ENCODE measurements at places on chromosomes 2 and 18.

GRCh38 chr18:53796040-53796729 lies 428.3 kb downstream of the MBD2 start:
- no peak for DNase-seq

DNA sequence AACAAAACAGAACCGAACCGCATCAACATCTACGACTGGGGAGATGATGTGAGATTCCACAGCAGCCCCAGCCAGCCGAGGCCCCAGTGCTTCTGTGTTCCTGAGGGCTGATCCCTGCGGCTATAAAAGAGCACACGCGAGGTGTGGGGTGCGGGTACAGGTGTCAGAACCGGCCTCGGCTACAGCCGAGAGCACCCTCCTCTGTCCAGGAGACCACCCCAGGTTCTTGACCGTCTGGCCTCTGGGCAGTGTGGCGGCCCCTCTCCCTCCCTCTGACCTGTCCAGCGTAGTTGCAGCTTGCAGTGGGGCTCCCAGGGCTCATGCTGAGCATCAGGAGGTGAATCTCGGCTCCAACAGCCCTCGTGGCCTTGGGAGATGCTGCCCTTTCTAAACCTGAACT lies 23.7 kb downstream of the RTP5 start:
- DNase-seq: no peak

DNA sequence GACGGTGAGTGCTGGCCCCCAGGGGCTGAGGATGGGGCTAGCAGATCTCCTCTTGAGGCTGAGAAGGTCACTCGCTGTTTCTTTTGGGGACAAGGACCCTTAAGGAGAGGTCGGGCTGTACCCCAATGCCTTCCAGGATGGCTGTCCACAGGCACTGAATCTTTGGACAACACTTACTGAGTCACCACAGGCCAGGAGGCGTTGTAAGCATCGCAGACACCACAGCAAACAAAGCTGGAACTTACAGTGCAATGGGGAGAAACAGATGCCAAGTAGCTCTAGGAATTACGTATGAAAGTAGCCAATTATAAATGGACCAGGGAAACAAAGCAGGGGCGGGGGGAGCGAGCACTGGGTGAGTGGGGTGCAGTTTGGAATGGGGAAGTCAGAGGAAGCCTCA lies 219.8 kb downstream of the GLI2 start:
- no peak for DNase-seq

DNA sequence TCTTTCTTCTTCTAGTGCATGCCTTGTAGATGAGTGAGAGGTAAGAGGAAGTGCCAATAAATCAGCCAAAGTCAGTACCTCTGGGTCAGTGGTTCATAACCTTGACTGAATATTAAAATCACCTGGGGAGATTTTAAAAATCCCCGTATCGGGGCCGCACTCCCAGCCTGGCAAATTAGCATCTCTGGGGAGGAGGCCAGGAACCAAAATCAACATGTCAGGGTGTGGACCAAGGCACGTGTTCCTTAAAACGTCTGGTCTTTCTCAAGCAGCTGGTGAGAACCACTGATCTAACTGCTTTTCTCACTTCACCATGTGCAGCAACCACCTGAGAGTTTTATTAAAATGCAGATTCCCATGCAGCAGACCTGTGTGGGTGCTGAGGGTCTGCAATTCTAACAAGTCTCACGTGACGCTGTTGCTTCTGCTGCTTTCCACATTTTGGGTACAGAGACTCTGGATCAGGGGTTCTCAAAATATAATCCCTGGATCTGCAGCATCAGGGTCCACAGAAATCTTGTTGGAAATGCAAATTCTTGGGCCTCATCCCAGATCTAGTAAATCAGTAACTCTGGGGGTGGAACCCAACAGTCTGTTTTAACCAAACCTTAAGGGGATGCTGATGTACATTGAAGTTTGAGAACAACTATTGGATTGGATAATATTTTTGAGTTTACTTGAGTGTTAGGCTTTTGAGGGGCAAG lies 49.5 kb downstream of the CHST9 start:
- no peak for DNase-seq

GRCh38 chr18:24071779-24072178 lies 57.2 kb downstream of the TTC39C start:
- DNase-seq: no peak

Data from stimulated activated CD8-positive, alpha-beta memory T cell treated with anti-CD3 and anti-CD28 coated beads, Interleukin-7, amount 100 ng/mL, for 1 hour (primary cell).